Airway epithelial cell (primary cell): ENCODE measurements at places on chromosomes 11 and 22. TPM values are rescaled to one million over a fixed set of nuclear protein-coding genes. Genes with fewer than 3 reads are reported as not detected.

The PACSIN2 gene
- 32.7 and 35.9 TPM in 2 replicates for total RNA-seq

The GNG3 gene
- total RNA-seq = not detected in 2 replicates

The HBG2 gene
- total RNA-seq = not detected in 2 replicates

The POU2AF3 gene
- total RNA-seq = 0.28 TPM in 1 of 2 replicates, not detected in the other

The SERHL2 gene
- 3.0 and 5.8 TPM in 2 replicates for total RNA-seq

The HEPHL1 gene
- 0.79 and 1.1 TPM in 2 replicates for total RNA-seq

The SCN4B gene
- 1.6 and 2.3 TPM in 2 replicates for total RNA-seq

The ARHGAP42 gene
- total RNA-seq = 1.6 and 2.9 TPM in 2 replicates
